ENCODE measurements at places on chromosomes 3 and 15. TPM values are rescaled to one million over a fixed set of nuclear protein-coding genes. Genes with fewer than 3 reads are reported as not detected.

The WDR5B gene
- 3.0 TPM for total RNA-seq

The CEP70 gene
- total RNA-seq: 6.0 TPM

The GCSAM gene
- not detected for total RNA-seq

The TGM5 gene
- not detected for total RNA-seq

The FYCO1 gene
- 4.8 TPM for total RNA-seq

The TNFAIP8L3 gene
- 3.9 TPM for total RNA-seq

The HDGFL3 gene
- total RNA-seq: 52.4 TPM

The SAMMSON gene
- total RNA-seq: not detected

The RARRES1 gene
- 7.3 TPM for total RNA-seq

The CSPG4 gene
- 0.10 TPM for total RNA-seq

The IMPG2 gene
- total RNA-seq: not detected

The C3orf22 gene
- total RNA-seq: not detected

The AMOTL2 gene
- total RNA-seq: 41.2 TPM

Data from A549 treated with CpdA at 1 μM for 4 hours (cell line).